ENCODE measurements at places on chromosomes 2 and 18. TPM values are rescaled to one million over a fixed set of nuclear protein-coding genes. Genes with fewer than 3 reads are reported as not detected.

DNA sequence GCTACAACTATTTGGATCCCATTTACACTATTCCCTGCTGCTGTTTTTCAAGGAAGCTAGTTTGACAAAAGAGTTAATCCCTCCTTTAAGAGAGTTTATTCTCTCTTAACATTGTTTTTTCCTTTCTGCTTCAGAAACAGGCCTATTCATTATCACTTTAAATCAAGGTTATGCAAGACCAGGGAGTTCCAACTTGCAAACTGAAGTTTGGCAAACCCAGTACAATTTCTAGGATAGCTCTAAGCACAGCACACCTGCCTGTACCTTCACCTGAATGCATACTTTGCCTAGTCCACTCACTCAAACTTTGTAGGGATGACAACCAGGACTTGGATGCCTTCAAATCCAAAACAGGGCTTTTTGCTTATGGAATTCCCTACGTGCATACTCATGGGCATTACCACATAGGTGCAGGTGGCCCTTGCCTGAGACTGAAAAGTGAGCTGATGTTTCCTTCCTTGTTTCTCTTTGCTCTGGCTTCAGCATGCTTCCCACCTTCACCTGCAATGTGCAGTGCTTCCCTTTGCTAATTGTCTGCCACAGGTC, 193.8 kb upstream of the MMADHC start:
- DNase-seq, result no peak

DNA sequence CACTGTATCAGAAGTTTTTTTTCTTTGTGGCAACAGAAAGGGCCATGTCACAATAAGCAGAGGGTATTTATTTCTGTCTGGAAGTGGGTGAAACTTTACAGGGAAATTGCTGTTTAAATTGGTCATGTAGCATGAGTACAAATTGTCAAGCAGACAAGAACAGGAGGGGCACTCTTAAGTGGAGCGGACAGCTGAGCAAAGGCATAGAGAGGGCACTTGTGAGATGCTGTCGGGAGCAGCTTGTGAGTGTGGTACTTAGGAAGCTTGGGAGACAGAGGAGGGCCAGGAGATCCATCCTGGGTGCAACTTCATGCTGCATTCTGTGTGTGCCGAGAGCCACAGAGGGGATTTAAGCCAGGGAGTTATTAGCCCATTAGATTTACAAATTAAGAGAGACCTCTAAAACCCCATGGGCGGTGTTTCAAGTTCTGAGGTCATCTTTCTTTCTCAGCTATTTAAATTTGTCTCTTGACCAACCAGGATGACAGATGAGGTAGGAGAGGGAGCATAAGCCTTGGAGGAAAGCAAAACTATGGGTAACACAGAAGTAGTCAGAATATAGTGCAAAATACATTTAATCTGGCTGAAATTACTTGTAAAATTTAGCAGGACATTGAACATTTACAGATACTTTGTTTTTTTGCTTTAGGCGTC, 30.4 kb downstream of the INPP4A start:
- DNase-seq, result no peak

GRCh38 chr2:204628926-204629712, 83.8 kb downstream of the PARD3B start:
- DNase-seq, result peak; percentile 26

DNA sequence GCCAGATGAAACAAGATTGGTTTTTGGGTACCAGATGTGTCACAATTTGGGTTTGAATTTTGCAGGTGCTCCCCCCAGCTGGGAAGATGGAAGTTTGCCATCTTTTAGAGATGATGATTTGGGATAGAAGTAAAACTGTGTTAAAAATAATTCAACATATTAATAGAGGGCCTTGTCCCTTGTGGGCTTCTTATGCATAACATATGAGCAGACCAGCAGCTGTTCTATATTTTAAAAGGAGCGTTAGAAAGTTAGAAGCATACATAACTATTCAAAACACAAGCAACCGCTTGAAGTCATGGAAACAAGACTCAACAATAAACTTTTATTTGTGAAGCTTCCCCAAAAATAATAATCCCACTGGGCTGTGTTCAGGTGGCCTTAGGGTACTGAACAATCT, 62.8 kb downstream of the EFEMP1 start:
- DNase-seq, result no peak

- DNase-seq, result peak; percentile 55
Observed at GRCh38 chr2:28055325-28055970, 164.9 kb downstream of the BABAM2 start.

- peak; percentile 49 for DNase-seq
Observed at GRCh38 chr2:18378020-18378653, 182.3 kb downstream of the RDH14 start.

GRCh38 chr18:50633992-50634391, 74.1 kb downstream of the MAPK4 start:
- DNase-seq, result no peak

- DNase-seq, result peak; percentile 37
Observed at GRCh38 chr2:88481691-88482336, 29.3 kb upstream of the FOXI3 start.

DNA sequence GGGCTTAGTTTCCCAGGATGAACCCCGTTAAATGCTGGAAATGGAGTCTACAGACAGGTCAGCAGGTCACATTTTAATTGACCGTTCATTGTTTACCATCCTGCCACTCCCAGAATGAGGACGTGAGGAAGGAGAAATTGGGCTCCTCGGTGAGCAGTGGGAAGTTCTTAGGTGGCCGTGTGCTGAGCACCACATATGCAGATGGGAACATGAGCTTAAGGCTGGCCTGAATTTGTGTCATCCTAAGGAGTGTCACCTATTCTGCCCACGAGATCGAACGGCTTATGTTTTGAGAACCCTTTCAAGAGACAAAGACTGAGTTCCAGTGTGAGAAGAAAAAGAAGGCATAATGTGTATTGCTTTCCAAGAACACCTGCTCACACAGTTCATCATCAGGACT, 234.4 kb upstream of the PXDN start:
- DNase-seq, result no peak

- DNase-seq, result peak; percentile 26
Observed at GRCh38 chr18:62717925-62718800, 2.8 kb downstream of the PHLPP1 start.

GRCh38 chr2:52414561-52415295, 1352.9 kb upstream of the CHAC2 start:
- no peak for DNase-seq

DNA sequence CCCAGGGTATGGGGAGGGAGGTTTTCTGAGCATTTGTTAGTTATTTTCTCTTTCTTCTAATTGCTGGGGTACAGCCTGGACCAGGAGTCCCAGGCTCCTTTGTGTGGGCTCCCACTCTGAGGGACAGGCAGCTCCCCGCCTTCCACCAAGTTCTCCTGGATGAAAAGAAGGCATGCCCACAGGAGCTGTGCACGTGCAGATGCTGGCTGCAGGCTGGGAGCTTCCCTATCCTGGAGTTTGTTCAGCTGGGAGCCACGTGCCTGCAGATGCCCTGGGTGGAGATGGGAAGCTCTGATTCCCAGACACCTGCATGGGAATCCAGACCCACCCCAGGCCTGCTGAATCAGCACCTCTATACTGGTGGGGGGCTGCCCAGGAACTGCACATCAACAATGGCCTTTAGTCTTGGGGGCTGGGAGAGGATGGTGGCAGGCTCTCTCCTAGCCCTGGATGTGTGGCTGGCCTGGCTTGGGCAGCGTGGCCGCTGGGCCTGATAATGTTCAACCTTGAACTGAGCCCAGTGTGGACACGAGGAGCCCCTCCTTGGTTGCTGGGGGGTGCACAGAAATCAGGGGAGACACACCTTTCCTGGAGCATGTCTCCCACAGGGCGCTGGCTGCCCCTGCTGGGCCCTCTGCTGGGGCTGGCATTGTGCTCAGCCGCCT, 233.6 kb upstream of the HS6ST1 start:
- DNase-seq, result no peak

- no peak for DNase-seq
Observed at GRCh38 chr2:216635171-216635570, 2.0 kb downstream of the IGFBP2 start.

DNA sequence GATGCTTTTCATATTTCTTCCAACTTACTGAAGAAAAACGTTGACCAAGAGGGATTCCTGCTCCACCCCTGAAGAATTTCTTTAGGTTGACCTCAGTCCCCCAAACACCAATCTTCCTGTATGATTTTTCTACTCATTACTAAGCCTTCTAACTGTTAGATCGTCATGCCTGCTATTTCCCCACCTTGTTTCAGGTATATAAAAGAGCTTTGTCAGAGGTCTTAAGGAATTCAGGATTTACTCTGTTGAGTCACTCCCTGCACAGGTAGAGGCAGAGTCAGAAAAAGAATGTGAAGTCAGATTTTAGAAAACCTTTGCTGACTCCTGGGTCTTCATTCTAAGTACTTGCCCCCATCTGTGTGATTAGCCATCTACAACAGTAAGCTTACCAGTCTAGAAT, 83.8 kb upstream of the NOSTRIN start:
- no peak for DNase-seq

- DNase-seq, result no peak
Observed at GRCh38 chr2:26471766-26472706, 5.9 kb downstream of the OTOF start.

- DNase-seq, result no peak
Observed at GRCh38 chr2:14520385-14520945, 112.1 kb upstream of the LRATD1 start.

DNA sequence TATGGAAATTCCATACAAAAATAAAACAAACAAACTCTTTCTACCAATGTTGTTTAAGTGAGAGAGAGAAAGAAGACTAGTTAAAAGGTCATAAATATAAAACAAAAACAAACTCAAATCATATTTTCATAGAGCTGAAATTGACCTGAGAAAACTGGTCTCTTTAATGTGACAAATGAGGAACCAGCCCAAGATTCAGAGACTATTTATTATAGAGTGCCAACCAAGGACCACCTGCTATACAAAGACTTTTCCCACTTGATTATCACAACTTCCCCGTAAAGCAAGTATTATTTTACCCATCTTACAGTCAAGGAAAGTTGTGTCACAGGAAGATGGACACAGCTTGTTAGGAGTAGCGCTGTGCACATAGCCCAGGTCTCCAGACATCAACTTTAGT, 13.3 kb downstream of the ANKRD44 start:
- no peak for DNase-seq

DNA sequence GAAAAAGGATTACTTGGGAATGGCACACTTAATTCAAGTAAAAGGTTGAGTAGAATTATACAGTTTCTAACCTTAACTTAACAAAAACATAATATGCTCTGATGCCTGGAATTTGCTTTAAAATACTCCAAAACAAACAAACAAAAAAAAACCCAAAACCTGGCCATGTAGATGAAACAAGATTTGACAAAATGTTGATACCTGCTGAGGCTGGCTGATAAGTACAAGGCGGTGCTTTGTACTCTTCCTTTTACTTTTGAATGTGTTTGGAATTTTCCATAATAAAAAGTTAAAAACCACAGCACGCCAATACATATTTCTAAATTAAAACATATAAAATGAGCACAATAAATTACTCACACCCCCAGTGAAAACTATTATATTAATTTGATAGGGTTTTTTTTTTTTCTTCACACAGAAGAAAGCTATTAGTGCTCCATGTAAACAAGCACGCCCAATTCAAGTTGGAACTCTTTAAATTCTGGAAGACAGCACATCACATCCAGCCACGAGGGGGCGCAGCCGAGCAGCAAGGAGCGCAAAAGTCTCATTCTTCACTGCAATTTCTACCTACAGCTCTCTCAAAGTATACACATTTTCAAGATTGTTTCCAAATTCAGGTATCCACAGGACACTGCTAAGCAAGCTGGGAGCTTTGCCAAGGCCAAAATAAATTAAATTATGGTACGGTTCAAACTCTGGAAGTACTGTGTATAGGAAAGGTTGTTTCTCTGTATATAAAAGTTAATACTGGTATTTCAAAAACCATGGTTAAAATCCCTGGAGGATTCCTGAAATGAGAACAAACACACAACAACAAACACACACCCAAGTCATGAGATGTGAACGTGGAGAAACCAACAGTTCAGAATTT, 7.5 kb downstream of the SERTAD2 start:
- peak; percentile 69 for DNase-seq

GRCh38 chr2:101364878-101365277, 22.4 kb downstream of the CREG2 start:
- no peak for DNase-seq

GRCh38 chr18:39260565-39260964, 1695.0 kb upstream of the CELF4 start:
- no peak for DNase-seq

GRCh38 chr2:36459725-36460137, 104.2 kb downstream of the CRIM1 start:
- peak; percentile 63 for DNase-seq

- DNase-seq, result no peak
Observed at GRCh38 chr2:8193686-8194615, 487.9 kb upstream of the ID2 start.

DNA sequence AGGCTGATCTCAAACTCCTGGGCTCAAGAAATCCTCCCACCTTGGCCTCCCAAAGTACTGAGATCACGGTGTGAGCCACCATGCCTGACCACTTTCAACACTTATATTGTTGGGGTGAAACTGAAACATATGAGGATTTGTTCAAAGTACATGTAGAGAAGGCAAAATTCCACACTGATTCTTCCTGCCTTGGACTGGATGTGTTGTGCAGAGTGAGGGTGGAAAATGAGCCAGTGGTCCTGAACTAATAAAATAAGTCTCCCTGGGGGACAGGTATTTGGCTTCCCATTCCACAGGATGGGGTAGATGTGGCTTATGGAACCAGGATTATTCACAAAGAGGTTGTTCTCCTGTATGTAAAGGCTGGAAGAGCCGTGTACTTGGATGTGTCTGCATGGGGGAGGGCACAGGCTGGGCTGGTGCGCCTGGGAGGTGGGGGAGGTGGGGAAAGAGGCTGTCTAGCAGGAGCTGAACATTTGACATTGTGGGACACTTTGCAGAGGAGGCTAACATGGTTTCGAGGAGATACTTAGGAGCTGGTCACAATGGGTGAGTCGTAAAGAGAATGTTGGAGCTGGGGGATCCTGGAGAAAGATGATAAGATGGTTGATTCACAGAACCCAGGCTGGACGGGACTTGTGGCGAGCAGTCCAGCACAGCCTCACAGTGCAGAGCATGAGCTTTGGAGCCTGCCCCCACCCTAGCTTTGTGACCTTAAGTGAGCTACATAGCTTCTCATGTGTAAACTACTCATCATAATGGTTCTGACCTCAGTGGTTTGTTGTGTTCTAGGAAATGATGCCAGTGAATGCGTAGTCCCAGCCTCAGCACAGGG, at the start of gene TXNDC2:
TXNDC2 (plus strand) TSS at position 804 of the 835 bp plus-strand sequence. CDS start 708 bp downstream, outside the sequence.
- DNase-seq, result peak; percentile 37

- DNase-seq, result no peak
Observed at GRCh38 chr2:161434118-161434517, 18.0 kb downstream of the TBR1 start.

DNA sequence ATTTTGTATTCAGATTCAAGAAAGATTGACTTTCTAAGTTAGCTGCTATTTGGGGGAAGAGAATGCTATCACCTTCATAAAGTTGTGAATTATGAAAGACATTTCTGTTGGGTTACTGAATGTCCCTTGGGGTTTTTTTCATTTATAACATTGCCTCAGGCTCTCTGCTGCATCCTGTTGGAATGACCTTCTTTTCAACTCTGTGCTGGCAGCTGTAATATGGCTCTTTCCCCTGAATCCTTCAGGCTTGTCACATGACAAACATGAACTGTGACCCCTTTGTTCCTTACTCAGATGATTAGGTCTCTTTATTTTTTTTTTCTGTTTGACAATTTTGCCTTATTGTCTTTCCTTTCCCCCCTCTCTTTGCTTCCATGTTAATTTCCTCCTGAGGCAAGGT, 159.8 kb downstream of the TAF4B start:
- peak; percentile 46 for DNase-seq

HOXD12 gene
- total RNA-seq, result not detected

EFR3B gene
- total RNA-seq, result 0.90 TPM

RPS27A gene
- 1,448 TPM for total RNA-seq

ALK gene
- total RNA-seq, result not detected

HOXD10 gene
- not detected for total RNA-seq

GAREM1 gene
- 2.3 TPM for total RNA-seq
